Stimulated activated CD8-positive, alpha-beta memory T cell treated with anti-CD3 and anti-CD28 coated beads, Interleukin-7, amount 100 ng/mL, for 4 hours (primary cell): ENCODE measurements at places on chromosomes 2 and 18.

GRCh38 chr2:23423062-23423872, 38.3 kb downstream of the KLHL29 start:
- DNase-seq: no peak

DNA sequence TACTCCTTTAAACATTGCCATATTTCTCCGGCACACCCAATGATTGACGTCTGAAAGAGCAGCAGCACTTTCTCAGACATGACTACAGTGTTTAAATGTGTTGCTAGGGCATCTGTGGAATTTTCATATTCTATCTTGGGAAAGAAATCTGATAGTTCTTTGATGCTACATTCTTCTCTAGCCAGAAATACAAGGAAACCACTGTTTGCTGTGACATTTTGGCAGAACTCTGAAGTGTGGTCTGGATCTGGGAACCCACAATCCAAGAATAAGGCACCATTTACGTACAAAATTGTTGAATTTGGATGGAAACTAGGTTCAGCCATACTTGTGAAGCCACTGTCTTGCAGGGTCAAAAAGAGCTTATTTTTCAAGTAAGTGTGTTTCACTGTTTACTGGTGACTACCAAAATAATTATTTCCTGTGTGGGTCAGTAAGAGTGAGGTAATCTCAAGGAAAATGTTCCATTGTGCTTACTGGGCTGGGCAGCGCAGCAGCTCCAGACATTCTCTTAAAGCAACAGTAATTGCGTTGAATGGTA, 21.3 kb upstream of the CD28 start:
- DNase-seq: no peak

DNA sequence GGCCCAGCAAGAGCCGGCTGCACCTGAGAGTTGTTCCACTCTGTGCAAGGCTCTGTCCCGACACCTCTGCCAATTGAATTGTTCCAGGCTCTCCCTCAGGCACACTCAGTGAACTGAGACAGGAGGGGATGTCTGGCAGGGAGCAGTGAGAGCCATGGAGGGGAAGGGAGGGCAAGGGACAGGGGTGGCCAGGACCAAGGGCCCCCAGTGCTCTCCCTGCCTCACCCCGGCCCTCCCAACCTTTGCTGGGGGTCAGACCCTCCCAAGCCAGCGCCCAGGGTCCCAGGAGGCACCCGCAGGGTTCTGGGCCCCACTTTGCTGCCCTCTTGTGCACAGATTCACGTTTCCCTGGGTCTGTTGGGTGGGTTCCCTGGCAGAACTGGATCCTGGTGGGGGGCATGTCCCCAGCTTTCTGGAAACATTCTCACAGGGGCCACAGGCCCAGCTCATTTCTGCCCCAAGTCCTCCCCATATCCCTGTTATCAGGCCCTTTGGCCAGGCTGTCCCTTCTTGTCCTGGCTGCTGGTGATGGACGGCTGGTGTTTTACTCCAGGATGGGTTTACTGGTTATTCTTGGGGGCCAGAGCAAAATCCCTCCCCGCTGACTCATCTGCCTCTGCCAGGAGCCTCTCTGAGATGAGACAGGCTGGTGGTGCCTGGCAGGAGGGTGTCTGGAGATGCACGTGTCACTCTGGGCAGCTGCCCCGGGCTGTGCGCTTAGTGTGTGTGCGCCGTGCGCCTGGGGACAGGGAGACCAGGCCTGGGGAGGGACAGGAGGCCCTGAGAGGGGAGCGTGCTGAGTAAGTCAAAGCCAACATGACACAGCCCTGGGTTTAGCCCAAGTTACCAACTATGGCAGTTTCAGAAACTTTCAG, 136.5 kb upstream of the CTDP1 start:
- no peak for DNase-seq

DNA sequence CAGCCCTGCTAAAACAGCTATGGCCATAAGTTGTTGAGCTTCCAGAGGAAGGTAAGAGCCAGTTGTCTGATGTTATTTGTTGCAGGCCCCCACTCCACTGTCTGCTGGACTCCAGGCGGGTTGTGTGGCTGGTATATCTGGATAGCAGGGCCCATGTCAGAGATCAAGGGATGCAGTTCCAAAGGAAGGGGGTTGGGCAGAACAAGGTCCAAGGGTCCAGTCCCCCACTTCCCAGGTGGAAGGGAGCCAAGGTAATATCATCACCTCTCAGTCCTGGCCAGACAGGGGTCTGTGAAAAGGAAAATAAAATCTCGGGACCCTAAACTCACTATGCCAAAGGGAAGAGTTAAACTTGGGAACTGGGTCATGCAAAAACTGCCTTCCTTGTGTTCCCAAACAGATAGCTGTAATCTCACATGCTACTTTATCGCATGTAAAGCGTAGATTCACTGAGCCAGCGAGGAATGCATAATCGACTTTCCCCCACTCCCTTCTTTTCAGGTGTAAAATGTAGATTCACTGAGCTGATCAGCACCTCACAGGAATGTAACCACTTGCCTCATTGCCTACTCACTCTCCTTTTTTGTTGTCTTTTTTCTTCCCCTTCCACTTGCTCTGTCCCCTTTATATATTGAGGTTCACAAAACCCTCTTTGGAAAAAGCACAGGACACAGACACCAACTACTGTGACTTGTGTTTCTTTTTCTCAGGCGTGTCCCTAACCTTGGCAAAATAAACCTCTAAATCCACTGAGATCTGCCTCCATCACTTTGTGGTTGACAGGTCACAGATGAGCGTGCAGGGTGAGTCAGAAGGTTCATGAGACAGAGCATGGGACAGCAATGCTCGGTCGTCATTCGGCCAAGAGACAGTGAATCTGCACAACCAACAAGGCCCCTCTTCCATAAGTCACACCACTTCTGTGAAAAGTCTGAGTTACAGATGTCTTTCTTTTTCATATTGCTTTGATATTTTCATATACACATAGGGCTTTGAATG, 255.3 kb upstream of the SIX2 start:
- DNase-seq: no peak

- DNase-seq: no peak
Observed at GRCh38 chr2:3253913-3254441, 123.6 kb downstream of the EIPR1 start.

- DNase-seq: no peak
Observed at GRCh38 chr2:2872713-2873449, 504.7 kb downstream of the EIPR1 start.

DNA sequence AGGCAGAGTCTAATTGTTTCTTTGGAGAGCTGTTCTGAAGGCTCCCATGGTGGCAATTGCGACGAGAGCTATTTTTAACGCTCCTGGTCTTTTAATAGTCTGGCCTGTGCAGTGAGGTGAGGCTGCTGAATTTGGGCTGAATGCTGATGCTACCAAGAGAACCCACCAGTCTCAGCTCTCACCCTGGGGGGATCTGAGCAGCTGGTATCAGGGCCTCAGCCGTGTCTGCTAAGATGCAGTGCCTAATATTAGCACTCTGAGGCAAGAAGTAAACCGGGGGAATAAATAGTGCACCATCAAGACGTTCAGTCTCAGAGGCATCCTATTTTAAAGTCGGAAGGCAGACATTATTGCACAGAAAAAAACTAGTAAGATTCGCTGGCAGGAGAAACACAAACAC, 214.8 kb upstream of the PID1 start:
- DNase-seq: no peak

DNA sequence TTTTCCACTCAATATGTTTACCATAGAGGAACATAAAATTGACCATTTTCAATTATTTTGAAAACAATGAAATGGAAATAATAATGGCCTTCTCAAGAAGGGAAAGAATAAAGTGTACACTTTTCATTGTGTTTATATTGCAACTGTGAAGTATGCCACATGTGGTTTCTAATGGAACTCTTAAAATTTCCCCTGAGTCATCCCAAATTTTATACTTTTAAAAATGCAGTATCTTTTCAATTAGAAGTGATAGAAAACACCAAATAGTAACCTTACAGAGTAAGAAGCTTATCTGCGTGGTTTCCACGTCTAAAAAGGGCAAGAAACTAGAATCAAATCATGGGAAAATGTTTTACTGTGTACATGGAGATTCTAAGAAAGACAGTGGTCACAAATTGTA, 70.0 kb downstream of the SCG2 start:
- no peak for DNase-seq

DNA sequence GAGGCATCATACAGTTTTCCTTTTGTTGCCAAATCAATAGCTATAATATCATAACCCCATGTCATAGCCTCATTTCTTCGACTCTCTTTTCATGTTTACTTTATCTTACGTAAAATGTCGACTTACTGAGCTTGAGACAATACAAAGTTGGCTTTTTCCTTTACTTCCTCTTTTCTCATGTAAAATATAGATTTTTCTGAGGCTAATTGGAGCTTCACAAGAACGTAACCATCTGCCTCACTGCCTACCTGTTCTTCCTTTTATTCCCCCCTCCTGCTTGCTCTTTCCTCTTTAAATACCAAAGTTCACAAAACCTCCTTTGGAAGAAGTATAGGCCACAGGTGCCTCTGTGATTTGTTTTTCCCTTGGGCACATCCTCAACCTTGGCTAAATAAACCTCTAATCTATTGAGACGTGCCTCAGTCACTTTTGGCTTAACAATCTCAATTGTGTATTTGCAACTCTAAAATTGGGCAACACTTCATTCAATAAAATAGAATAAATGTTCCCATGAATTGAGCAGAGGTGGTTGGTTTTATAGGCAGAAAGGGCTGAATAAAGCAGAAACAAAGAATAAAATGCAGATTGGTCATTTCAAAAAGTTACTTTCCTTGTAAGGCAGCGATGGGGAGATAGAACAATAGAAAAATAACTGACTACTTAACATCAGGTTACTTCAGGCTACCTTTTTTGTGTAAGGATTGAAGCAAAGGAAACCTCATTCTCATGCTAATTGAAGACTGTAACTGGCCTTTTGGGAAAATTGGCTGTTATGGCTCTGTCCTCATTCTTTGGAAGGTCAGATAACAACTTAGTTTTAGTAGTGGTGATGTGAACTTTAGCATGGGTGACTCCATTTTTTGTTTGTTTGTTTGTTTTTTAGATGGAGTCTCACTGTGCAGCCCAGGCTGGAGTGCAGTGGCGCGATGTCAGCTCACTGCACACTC, 21.3 kb downstream of the COMMD1 start:
- no peak for DNase-seq

DNA sequence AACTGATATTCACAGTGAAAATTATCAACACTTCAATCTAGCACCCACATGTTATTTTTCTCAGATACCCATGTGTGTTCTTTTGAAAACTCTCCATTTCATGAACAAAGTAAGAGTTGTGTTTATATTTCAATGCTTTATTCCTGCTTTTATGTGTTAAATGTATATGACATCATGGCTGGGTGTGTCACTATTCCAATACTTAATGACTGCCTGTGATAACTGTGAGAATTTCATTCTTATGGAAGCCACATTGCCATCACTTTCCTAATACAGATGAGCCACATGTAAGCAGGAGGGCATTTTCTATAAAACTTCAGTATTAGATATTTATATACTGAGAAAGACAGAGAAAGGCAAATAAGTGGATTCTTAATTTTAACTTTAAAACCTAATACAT, 100.4 kb upstream of the FIGN start:
- DNase-seq: no peak

- DNase-seq: no peak
Observed at GRCh38 chr18:63312019-63312409, 7.6 kb downstream of the BCL2 start.

DNA sequence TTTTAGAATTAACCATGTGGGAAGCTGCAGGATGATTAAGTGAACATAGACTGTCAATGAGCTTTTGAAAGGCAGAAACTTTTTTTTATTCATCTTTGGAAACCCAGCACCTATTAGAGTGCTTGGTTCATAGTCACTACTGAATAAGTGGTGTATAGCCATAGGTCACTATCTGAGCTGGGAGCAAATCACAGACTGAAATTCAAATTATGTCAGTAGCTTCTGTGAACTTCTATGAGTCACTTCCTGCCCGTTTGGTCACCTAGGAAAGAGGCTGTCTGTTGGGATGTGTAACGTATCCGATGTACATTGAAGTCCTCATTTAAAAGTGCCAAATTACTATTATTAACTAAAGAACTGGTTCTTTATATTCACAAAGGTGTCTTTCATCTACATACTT, 20.5 kb upstream of the SLC40A1 start:
- no peak for DNase-seq

DNA sequence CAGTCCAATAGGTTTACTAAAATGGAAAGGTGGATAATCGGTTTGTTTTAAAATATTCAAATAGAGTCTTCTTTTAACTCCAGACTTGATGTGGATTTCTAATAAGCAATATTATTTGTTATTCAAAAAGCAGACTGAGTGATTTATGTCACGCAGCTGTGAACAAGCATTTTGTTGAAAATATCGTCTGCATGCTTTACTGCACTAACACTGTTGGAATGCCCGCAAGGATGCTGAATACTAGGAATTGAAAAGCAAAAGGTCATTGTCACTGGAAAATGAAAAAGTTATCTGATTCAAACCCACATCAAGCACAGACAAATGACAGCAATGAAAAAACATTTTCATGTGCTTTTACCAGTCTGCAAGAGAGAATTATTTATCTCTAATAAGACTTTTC, 31.1 kb downstream of the CHN1 start:
- DNase-seq: no peak
